H9 (cell line): ENCODE measurements at places on chromosomes 6 and 20. TPM values are rescaled to one million over a fixed set of nuclear protein-coding genes. Genes with fewer than 3 reads are reported as not detected.

- peak; percentile 80 for DNase-seq
Observed at GRCh38 chr20:1440024-1440423, 26.6 kb downstream of the NSFL1C start.

- DNase-seq, result no peak
Observed at GRCh38 chr6:149212206-149212605, 105.3 kb upstream of the TAB2 start.

- DNase-seq, result no peak
Observed at GRCh38 chr6:2376429-2377355, 131.3 kb upstream of the GMDS start.

DNA sequence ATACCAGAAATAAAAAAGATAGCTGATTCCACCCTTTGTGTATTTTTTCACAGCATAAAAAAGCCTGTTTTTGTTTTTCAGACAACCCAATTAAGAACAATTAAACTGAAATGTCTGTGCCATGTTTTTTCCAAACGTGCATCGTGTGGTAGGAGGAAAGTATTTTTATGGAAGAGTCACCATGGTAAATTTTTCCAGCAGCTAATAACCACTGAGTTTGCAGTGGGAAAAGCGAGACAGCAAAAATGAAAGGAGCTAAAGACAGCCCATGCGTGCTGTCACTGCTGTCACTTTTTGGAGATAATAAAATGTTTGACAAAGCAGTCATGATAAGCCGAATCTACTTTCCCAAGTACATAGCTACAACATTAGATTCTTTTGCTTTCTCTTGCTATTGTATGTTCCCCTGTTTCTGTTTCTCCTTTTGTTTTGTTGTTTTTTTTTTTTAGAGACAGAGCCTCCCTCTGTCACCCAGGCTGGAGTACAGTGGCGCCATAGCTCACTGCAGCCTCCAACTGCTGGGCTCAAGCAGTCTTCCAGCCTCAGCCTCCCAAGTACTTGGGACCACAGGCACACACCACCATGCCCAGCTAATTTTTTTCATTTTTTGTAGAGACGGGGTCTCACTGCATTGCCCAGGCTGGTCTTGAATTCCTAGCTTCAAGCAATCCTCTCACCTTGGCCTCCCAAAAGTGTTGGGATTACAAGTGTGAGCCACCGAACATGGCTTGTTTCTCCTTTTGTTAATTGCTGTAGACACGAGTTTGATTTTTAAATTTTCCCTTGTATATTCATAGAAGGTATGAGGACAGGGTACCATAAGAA is 261.3 kb downstream of the TMEM242 start:
- no peak for DNase-seq

DNA sequence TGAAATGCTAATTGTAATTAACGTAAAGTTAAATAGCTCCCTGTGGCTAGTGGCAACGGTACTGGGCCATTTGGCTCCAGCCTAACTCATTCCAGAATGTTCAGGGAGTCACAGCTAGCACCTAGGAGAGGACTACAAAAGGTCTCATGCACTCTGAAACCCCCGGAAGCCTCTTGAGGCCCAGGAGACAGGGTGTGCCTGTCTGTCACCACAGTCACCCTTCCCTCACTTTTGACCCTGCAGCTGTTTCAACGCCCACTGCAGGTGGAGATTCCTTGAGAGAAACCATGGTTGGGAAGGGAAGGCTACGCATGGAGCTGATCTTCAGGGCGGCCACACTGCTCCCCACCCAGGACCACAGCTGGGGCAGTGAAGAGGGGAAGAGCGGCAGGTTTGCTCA is 58.6 kb downstream of the SULF2 start:
- DNase-seq, result no peak

DNA sequence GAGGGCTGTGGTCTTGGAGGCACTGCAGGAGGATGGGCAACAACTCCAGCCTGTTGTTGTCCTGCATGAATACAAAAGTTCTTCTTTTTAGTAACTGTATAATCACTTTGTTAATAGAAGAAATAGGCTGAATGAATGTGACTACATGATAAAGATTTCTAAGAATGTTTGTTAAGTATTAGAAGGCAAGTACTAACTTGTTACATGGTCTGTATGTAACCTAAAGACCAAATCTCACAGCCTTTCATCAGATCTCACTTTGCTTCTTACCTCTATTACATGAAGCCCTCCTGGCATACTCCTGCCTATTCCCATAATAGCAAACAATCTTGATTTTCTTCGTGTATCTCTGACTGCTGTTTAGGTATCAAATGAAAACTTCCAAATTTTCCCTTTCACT is 73.4 kb downstream of the REPS1 start:
- DNase-seq, result no peak

DNA sequence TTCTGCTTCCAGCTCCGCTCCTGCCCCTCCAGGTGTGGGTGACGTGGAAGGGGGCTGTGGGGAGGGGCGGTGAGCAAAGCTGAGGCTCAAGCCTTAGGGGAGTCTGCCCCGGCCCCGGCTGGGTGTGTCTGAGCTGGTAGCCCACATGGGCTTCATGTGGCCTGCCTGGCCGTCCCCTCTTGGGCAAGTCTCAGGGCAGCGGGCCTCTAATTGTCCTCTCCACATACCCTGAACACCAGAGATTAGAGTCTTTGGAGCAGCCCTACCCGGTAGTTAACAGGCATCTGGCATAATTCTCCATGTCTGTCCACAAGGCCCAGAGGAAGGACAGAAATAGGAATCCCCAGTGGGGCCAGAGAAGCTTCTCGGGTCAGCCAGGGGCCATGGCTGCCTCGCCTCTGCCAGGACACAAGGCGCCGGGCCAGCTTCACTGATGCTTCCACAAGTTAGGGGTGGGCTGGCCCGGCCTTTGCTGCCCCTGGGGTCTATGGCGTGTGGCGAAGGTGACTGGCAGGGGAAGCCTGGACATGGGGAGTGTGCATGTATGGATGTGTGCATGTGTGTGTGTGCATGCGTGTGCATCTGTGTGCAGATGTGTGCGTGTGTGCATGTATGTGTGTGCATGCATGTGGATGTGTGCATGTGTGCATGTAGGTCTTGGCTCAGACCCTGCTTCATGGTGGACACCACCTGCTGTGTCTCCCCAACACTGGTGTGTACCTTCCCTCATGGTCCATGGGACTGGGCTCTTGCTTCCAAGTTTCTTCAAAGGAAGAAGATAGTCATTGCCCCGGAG is 24.0 kb downstream of the FRMD1 start:
- no peak for DNase-seq

DNA sequence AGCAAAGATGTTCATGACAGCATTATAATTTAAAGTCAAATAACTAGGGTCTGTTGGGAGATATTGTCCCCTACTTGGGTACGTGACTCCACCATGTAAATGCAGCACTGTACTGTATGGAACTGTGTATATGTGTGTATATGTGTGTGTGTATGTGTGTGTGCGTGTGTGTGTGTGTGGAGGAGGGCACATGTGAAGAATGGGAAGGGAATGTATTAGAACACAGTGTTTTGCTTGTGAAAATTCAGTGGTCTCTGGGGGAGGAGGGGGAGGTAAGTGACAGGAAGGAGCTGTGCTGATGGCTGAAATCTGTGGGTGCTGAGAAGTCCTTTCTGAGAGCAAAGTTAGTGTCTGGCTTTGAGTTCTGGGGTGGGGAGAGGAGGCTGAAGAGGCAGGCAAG is 23.9 kb upstream of the VEGFA start:
- peak; percentile 17 for DNase-seq

- no peak for DNase-seq
Observed at GRCh38 chr20:19668418-19668817, 89.6 kb upstream of the RIN2 start.

DNA sequence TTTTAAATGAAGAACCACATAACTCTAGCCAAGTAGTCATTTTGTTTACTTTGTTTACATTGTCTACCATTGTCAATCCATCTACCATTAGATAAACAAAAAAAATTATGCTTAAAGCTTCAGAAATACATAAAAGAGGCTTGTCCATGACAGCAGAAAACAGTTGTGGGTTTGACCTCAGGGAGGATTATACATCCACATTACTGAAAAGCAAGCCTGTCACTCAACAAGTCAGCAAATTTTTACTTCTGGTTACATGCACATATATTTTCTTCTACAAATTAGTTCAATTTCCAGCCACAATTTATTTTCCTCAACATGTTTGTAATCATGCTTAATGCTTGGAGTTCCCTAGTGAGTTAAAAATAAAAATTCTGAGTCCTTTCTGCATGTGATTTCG is 713.3 kb downstream of the COL12A1 start:
- no peak for DNase-seq

GRCh38 chr20:13670160-13670559 is 31.4 kb upstream of the TASP1 start:
- no peak for DNase-seq

- no peak for DNase-seq
Observed at GRCh38 chr6:104589940-104590339, 269.8 kb downstream of the HACE1 start.

DNA sequence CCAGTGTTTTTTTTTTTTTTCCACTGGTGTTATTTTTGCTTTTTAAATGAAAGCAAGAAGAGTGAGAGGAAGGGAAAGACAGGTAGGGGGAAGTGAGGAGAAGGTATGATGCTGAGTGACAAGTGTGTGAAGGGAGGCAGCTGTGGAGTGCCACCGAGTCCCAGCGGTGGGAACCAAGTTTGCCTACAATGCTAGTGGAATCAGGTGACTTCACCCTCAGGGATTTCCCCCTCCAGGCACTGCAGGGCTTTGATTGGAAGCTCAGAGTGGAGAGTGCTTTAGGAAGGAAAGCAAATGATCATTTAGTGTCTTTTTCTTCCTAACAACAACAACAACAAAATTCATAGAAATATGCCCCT is 120.5 kb upstream of the ENPP5 start:
- peak; percentile 28 for DNase-seq

- no peak for DNase-seq
Observed at GRCh38 chr6:75101896-75102295, 104.0 kb downstream of the COL12A1 start.

GRCh38 chr6:35093118-35093445 is 48.1 kb downstream of the TCP11 start:
- DNase-seq, result no peak

- no peak for DNase-seq
Observed at GRCh38 chr6:151784441-151785214, 22.9 kb upstream of the ESR1 start.

The POU5F1 gene
- 2,134 TPM in 2 replicates for total RNA-seq

The NOTCH4 gene
- total RNA-seq, result 2.1 and 2.3 TPM in 2 replicates

The TBXT gene
- 0.31 and 0.48 TPM in 2 replicates for total RNA-seq

The FLRT3 gene
- total RNA-seq, result 2.1 TPM in 2 replicates

The LIN28B gene
- total RNA-seq, result 109 and 110 TPM in 2 replicates

The ID4 gene
- total RNA-seq, result 14.0 and 15.0 TPM in 2 replicates

The MRAP2 gene
- 8.0 and 8.3 TPM in 2 replicates for total RNA-seq

The BPIFA1 gene
- not detected in 2 replicates for total RNA-seq

The C6orf52 gene
- total RNA-seq, result 1.8 and 2.3 TPM in 2 replicates

The TREML2 gene
- 0.07 TPM in 2 replicates for total RNA-seq

The COL11A2 gene
- 2.0 and 2.3 TPM in 2 replicates for total RNA-seq

The TP53TG5 gene
- total RNA-seq, result 0.59 TPM in 1 of 2 replicates, not detected in the other
